ENCODE measurements at places on chromosomes 6 and 20. TPM values are rescaled to one million over a fixed set of nuclear protein-coding genes. Genes with fewer than 3 reads are reported as not detected.

- no peak for DNase-seq
Measured at GRCh38 chr20:9352739-9353138, 161.7 kb upstream of the LAMP5 start.

GRCh38 chr6:91042656-91043055 is 455.8 kb upstream of the MAP3K7 start:
- no peak for DNase-seq

DNA sequence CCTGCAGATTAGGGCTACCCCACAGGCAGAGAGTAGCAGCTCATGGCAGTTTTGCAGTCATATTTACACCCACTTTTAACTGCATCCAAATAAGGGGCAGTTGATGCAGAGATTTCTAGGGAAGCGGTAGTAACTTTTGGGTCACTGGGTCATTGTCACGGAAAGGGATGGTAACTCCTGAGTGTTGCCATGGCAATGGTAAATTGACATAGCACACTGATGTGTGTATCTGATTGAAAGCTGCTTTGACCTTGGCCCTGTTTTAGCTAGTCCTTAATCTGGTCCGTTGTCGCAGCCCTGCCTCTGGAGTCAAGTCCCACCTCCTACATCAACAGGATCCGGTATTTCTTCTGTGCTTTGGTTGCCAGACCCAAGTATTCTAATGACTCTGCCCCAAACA is 199.1 kb upstream of the TCF21 start:
- DNase-seq: no peak

DNA sequence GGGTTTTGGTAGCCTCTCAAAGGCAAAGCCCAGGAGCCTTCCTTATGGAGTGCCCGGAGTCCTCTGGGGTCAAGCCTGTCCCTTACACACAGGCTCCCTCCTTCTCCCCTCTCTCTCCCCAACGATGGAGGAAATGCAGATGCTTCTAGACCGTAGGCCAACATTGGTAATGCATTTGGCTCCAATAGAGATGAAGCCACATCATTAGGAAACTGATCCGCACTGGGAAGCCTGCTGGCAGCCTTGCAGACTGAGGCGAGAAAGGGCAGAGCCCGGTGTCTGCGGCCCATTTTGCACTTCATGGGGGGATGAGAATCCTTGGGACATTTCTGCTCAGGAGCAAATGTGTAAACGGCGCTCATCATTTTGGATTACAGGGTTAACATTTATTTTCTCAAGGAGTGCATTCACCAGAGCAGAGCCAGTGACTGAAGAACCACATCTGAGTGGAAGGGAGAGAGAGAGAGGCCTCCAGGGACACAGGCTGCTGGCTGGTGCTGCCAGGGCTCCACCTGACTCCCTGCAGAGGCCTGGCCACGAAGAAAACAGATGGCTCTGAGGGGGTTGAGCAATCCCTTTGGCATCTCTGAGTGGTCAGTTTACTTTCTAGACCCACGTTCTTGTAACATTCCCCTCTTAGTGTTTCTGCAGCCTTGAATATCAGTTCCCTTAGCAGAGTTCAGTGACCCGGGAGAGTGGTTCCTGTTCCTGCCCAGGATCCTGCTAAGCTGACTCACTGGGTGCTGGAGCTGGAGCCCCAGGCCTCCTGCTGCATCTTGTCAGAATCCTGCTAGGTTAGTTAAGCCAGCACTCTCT is 4.4 kb upstream of the CST3 start:
- DNase-seq: peak; percentile 99

The SMOC2 gene
- not detected for total RNA-seq

The SLC22A2 gene
- not detected for total RNA-seq

The L3MBTL1 gene
- 1.3 TPM for total RNA-seq

The PTPRT gene
- total RNA-seq: not detected
